WTC11 (cell line): ENCODE measurements at places on chromosomes 13 and 19. TPM values are rescaled to one million over a fixed set of nuclear protein-coding genes. Genes with fewer than 3 reads are reported as not detected.

The MCEMP1 gene
- not detected in 3 replicates for total RNA-seq

The RASIP1 gene
- 4.4 to 5.4 TPM (median 5.2 TPM) in 3 replicates for total RNA-seq

- peak; percentile 74 for DNase-seq
Observed at GRCh38 chr19:38228491-38229439, 4.7 kb upstream of the DPF1 start.

GRCh38 chr19:41521931-41522555 is 53.9 kb upstream of the CEACAM21 start:
- peak; percentile 52 for DNase-seq

DNA sequence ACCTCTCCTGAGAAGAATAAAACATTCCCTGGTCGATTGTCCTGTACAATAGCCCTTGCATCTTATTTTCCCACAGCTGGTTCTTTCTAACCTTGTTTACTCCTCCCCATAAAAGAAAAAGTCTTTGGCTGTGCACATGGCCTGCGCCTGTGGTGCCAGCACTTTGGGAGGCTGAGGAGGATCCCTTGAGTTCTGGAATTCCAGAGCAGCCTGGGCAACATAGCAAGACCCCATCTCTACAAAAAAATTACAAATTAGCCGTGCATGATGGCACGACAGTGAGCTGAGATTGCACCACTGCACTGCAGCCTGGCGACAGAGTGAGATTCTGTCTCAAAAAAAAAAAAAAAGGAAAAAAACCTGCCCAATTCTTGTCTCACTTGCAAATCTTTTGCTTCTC is 7.2 kb upstream of the NUP62 start:
- no peak for DNase-seq

DNA sequence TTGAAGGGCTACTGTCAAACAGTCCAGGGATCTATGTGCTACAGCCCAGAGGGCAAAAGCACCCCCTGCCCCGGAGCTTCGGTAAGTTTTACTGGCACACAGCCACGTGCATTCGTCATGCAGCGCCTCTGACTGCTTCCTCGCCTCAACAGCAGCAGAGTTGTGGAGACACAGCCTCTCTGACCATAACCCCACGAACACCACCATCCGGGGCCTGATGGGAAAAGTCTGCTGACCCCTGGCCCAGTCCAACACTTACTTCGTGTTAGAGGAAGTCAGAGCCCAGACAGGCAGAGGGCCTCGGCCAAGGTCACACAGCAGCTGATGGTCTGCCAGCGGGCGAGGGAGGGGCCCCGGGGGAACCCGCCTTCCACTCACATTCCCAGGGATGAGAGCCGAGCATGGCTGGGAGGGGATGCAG is 5.1 kb downstream of the CBARP start:
- DNase-seq, result no peak
